ENCODE measurements at places on chromosomes 12 and 14.

GRCh38 chr14:90027842-90028241, 34.0 kb upstream of the KCNK13 start:
- DNase-seq = no peak

GRCh38 chr14:73785834-73786635, 65.6 kb upstream of the PTGR2 start:
- DNase-seq = peak; percentile 68

DNA sequence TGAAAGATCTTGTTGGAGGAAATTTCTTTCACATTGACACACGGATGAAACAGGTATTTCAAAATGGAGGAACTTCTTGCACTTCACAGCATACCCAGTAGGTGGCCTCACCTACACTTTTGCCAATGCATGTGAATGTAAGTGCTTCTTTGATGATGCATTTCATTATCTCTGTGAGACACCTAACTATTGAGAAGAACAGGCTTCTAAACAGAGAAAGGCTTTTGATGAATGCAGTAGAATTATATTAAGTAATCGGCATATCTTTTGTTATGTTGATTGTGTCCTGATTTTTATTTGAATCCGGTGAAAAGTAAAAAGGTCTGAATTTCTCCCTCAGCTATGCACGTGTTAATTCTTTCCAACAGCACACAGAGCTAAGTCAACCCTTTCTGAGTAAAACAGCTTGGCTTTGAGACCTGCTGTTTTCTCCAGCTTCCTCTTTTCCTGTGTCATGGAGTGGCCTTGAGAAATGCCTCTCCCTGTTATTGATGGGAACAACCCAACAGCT, 399.0 kb downstream of the NAV3 start:
- DNase-seq = no peak

DNA sequence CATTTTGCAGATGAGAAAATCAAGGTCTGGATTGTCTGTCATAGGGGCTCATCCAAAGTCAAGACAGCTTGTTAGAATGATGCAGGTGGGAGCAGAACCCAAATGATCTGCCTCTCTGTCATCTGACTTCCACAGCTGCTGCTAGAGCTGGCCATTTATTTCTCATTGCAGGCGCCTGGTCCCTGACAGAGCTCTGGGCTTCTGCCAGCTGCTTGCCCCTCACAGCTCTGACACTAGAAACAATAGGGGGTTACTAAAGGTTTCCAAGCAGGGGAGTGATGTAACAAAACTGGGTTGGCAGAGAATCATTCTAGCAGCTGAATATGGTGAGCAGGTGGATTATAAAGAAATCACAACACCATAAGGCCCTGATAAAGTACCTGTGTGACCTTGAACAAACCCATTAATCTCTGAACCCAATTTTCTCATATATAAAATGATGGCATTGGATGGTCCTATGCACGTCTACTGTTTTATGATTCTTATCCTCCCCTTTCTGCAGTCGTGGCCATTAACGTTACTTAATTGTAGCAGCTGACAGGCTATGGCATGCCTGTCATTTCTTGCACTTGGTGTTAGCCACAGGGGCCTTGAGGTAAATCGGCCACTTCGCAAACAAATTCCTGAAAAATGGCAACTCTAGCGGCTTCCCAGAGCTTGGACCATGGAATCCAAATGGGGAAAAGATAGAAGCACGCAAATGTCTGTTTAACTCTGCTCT, 134.6 kb downstream of the RMST start:
- DNase-seq = no peak

DNA sequence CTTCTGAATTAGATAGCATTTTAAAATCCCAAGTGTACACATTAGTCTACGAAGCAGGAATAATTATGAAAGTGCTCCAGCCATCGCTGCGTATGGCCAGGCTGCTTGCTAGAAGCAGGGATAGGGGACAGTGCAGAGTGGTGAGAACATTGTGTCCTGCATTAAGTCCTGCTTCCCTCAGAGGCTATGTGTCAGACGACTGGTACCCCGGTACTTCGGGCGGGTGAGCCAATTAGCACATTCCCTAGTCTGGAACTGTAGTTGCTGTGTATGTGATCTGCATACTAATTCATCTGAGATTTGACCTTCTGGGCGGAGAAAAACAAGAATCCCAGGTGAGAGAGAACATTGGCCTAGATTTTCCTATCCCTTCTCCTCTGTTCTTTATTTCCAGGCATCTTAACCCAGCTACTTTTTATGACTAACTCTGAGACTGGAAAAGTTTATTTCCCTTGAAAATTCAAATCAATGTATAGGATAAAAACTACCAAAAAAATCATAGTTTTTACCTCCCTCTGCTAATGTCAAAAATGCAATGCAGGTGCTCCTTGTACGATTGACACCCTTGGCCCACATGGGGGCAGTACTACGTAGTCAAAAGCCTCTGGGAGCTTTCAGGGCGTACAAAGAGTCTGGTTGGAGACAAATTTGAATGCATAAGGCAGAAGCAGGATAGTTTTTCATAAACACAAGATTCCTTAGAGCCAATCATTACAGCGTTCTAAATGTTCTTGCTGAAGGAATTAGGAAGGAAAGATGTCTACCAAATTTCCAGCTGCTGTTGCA, 764.3 kb downstream of the NOVA1 start:
- no peak for DNase-seq

All from T-cell (primary cell).